Renal cortex interstitium (tissue), 15 donors: ENCODE measurements at places on chromosomes 13 and 19. TPM values are rescaled to one million over a fixed set of nuclear protein-coding genes. Genes with fewer than 3 reads are reported as not detected.

- no peak for DNase-seq
These were observed 8.2 kb upstream of the NFIC start for GRCh38 chr19:3357992-3358688.

The PIN1 gene
- polyA plus RNA-seq = 46.7 TPM

DNA sequence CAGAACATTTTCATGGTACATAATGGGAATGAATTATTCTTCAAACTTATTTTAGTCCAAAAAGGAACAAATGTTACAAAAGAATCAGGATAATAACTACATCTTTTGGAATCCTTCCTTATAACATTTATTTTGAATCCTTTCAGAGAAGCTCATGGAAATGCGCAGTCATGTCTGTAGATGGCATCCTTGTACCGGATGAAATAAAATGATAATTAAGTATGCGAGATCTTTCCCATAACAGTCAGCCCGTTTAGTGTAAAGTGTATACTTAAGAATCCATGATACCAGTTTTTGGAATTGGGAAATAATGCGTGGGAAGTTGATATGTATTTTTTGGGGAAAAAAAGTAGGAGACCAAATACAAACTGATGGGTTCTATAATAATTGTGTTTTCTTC lies 418.8 kb downstream of the GPC5 start:
- DNase-seq = no peak

DNA sequence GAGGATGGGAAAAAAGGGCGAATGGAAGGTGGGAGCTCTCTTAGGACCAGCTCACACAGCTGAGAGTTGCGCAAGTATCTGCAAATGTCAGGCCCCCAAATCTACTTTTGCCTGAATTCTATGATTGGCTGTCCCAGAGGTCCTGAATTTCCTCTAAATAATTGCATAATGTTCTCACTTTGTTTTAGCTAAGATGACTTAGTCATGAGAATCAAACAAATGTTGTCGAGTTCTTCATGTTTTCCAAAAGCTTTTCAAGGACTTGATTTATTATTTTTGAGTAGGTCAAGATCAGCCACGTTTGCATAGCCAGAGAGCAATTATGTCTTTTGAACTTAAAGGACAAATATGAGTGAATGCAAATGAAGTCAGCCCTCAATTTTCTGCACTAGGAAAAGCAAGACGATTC lies 246.6 kb upstream of the MAB21L1 start:
- no peak for DNase-seq

- no peak for DNase-seq
These were observed 25.5 kb downstream of the ELL start for GRCh38 chr19:18496167-18496979.

The CEACAM4 gene
- polyA plus RNA-seq = not detected

DNA sequence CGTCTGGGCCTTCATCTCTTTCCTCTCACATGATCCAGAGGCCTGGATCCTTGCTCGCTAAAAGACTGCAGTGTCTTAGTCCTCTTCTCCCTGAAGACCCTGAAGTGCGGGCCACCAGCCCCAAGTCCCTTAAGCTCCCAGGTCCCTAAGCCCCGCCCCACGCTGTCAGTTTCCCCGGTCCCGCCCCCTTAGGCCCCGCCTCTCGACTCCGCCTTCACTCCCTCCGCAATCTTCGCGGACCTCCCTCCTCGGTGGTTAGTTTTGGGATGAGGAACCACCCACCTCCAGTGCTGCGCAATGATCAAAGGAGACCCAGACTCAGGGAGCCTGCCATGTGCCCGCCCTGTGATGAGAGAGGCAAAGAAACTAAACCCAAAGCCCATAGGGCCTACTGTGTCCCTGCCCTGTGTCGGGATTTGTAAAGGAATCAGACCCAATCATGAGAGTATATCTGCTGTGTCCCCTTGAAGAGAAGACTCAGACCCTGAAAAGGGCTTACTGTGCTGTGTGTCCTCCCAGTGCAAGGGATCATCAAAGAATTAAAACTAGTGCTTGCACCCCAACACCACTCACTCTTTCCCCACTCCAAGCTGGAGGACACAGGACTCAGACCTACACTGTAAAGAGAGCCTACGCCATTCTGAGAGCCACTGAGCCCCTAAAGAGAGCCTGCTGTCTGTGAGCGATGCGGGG lies 3.0 kb upstream of the COX6B1 start:
- DNase-seq = peak; percentile 43

DNA sequence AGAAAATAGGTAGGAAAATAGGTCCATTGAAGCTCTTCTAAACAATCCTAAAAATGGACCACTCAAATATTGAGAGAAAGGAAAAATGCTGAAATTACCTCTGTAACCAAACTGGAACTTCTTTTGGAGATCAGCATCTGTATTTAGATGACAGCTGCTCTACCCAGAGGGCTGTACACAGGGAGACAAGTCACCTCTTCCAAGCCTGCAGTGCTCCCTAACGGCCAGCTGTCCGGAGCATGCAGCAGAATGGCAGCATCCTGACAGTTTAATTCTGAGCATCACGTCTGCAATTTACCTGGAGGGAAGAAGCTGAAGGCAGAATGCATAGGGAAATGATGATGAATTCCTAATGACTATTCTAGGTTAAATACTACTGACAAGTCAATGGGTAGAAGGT lies 62.8 kb upstream of the DIAPH3 start:
- DNase-seq = no peak
